Astrocyte (in vitro differentiated cells and primary cell): ENCODE measurements at places on chromosomes 12 and 14. TPM values are rescaled to one million over a fixed set of nuclear protein-coding genes. Genes with fewer than 3 reads are reported as not detected.

- H3K4me3 ChIP-seq, result no peak overlapping the region
- no peaks in the 10 kb centered on the region for H3K36me3 ChIP-seq
- DNase-seq, result no peak
- peaks cover 15% of the 10 kb centered on the region for H3K4me1 ChIP-seq
- H3K27me3 ChIP-seq, result peaks cover 22% of the 10 kb centered on the region
These were observed 45.6 kb downstream of the CCDC88C start for GRCh38 chr14:91371990-91372375.

- H3K4me1 ChIP-seq, result peaks cover 24% of the 10 kb centered on the region
- H3K4me3 ChIP-seq, result no peak overlapping the region
- H3K27ac ChIP-seq, result peak overlapping the region; percentile 69
- DNase-seq, result peak; percentile 97
- H3K27me3 ChIP-seq, result no peaks in the 10 kb centered on the region
These were observed 205.9 kb downstream of the PHLDA1 start for GRCh38 chr12:75825686-75826085.

- H3K36me3 ChIP-seq, result no peaks in the 10 kb centered on the region
- H3K27me3 ChIP-seq, result no peaks in the 10 kb centered on the region
- H3K27ac ChIP-seq, result no peak overlapping the region
- no peaks in the 10 kb centered on the region for H3K4me1 ChIP-seq
- no peak overlapping the region for H3K4me3 ChIP-seq
These were observed 185.1 kb upstream of the VASH1 start for GRCh38 chr14:76576047-76576741.

DNA sequence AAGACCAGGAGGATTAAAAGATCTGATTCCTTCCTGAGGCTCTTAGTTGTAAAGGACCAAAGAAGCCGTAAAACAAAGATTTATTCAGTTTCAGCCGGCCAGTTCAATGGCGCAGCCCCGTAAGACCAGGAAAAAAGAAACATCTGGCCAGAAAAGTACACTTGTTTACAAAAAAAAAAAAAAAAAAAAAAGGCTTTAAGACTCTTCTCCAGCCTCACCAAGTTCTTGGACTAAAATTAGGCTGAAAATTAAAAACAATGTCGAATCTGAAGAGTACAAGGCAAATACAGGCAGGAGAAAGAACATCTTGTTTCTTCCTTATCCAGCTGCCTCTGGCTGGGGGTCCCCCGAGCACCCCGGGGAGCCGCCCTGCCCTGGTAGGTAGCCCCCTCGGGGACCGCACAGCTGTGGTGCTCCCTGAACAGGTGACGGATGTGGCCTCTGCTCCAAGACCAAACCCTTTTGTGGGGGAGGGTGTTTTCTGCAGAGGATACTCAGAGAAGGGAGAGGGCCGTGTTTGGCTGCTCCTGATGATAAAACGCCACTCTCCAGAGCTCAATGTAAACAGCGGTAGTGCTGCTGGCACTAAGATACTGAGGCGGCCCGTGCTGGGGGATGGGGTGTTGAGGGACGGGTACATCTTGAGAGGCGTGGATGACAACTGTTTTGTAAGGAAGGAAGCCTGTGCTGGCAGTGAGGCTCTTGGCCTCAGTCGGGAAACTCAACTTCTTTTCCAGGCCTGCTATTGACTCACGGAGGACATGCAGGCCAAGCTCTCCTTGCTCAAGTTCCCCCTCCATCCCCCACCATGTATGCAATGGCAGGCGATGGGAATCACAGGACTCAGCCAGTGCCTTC is 201.0 kb upstream of the DIO3 start:
- H3K27ac ChIP-seq, result no peak overlapping the region
- DNase-seq, result no peak
- no peaks in the 10 kb centered on the region for H3K27me3 ChIP-seq
- H3K4me1 ChIP-seq, result no peaks in the 10 kb centered on the region

- no peaks in the 10 kb centered on the region for H3K27me3 ChIP-seq
- H3K4me1 ChIP-seq, result peaks cover 4% of the 10 kb centered on the region
- no peak overlapping the region for H3K27ac ChIP-seq
- no peak for DNase-seq
- H3K4me3 ChIP-seq, result no peak overlapping the region
- no peaks in the 10 kb centered on the region for H3K36me3 ChIP-seq
These were observed 51.7 kb downstream of the TMEM30B start for GRCh38 chr14:61229475-61229888.

GRCh38 chr12:12190087-12190809 is 76.6 kb downstream of the LRP6 start:
- no peak overlapping the region for H3K27ac ChIP-seq
- H3K4me1 ChIP-seq, result peaks cover 8% of the 10 kb centered on the region
- DNase-seq, result no peak
- no peak overlapping the region for H3K4me3 ChIP-seq
- H3K27me3 ChIP-seq, result no peaks in the 10 kb centered on the region

GRCh38 chr14:68306934-68307789 is 485.7 kb downstream of the ZFP36L1 start:
- H3K36me3 ChIP-seq, result no peaks in the 10 kb centered on the region
- no peak overlapping the region for H3K27ac ChIP-seq
- no peaks in the 10 kb centered on the region for H3K27me3 ChIP-seq

DNA sequence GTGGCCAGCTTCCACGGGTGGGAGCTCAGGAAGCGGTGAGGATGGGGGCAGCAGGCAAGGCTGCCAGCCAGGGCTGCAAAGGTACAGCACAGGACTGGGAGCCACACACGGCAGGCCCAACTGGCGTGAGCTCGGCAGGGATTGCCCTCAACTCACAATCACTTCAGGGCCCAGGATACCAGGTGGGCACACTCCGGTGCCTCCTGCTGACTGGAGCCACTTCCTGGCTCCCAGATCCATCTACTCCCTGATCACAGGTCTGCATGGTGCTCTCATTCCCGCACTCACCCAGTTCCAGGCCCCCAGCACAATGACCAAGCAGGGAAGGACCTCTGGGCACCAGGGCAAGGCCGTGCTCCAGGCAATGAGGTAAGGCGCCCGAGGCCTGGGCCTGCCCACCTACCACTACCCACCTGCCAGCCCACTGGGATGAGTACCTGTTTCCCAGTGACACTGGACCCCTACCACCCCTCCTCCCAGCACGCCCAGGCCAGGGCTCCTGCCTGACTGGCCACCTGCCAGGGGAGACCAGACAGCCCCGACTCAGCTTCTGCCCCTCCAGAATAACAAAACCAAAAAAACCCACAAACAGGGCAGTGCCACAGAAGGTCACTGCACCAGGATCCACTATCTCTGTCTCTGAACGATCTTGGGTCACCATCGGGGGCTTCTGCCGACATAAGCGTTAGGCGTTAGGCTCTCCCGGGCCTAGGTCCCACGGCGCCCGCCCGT is 1.8 kb downstream of the JAG2 start:
- DNase-seq, result no peak
- no peak overlapping the region for H3K27ac ChIP-seq
- no peak overlapping the region for H3K4me3 ChIP-seq
- peaks cover 4% of the 10 kb centered on the region for H3K4me1 ChIP-seq
- H3K36me3 ChIP-seq, result no peaks in the 10 kb centered on the region

- no peak overlapping the region for H3K4me3 ChIP-seq
- H3K27me3 ChIP-seq, result no peaks in the 10 kb centered on the region
- no peak for DNase-seq
These were observed 9.7 kb downstream of the NFATC4 start for GRCh38 chr14:24377657-24378056.

- H3K4me3 ChIP-seq, result no peak overlapping the region
- no peaks in the 10 kb centered on the region for H3K27me3 ChIP-seq
- H3K36me3 ChIP-seq, result no peaks in the 10 kb centered on the region
- H3K4me1 ChIP-seq, result no peaks in the 10 kb centered on the region
These were observed 10.0 kb upstream of the CSRP2 start for GRCh38 chr12:76888775-76889174.

DNA sequence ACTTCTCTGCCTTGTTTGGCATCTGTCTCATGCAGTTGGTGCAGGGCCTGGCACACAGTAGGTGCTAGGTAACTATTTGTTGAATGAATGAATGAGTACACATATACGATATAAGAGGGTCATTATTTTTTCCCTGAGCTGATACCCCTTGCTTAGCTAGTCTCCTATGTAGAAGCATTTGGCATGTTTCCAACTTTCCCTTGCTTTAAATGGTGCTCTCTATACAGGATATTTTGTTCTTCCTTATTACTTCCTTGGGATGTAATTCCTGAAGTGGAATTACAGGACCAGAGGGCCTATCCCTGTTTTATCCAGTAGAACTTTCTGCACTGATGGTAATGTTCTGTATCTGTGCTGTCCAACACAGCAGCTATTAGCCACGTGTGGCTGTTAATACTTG is 250.1 kb upstream of the PWP1 start:
- peaks cover 3% of the 10 kb centered on the region for H3K4me1 ChIP-seq
- DNase-seq, result no peak
- H3K36me3 ChIP-seq, result no peaks in the 10 kb centered on the region
- H3K4me3 ChIP-seq, result no peak overlapping the region
- no peaks in the 10 kb centered on the region for H3K27me3 ChIP-seq

DNA sequence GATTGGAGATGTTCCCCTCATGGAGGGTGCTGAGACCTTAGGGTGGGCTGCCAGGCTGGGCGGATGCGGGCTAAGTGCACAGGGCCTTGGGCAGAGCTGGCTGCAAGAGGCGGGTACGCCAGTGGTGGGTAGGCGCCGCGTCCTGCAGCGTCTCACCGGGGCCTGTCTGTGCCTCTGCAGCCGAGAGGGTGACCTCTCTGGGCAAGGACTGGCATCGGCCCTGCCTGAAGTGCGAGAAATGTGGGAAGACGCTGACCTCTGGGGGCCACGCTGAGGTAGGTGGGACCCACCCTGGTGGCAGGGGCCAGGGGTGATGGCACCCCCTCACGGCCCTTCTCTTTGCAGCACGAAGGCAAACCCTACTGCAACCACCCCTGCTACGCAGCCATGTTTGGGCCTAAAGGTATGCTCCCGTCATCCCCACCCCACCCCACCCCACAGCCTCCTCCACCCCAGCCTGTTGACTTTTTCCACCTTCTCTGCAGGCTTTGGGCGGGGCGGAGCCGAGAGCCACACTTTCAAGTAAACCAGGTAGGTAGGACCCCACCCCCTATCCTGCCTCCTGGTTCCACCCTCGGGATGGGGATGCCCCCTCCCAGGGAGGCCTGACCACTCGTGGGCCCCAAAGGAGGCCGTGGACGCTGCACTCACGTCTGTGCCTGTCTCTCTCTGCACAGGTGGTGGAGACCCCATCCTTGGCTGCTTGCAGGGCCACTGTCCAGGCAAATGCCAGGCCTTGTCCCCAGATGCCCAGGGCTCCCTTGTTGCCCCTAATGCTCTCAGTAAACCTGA is 1.5 kb downstream of the CRIP1 start:
- peaks cover 13% of the 10 kb centered on the region for H3K4me1 ChIP-seq
- H3K27me3 ChIP-seq, result peaks cover 13% of the 10 kb centered on the region
- no peak overlapping the region for H3K4me3 ChIP-seq
- no peak for DNase-seq

DNA sequence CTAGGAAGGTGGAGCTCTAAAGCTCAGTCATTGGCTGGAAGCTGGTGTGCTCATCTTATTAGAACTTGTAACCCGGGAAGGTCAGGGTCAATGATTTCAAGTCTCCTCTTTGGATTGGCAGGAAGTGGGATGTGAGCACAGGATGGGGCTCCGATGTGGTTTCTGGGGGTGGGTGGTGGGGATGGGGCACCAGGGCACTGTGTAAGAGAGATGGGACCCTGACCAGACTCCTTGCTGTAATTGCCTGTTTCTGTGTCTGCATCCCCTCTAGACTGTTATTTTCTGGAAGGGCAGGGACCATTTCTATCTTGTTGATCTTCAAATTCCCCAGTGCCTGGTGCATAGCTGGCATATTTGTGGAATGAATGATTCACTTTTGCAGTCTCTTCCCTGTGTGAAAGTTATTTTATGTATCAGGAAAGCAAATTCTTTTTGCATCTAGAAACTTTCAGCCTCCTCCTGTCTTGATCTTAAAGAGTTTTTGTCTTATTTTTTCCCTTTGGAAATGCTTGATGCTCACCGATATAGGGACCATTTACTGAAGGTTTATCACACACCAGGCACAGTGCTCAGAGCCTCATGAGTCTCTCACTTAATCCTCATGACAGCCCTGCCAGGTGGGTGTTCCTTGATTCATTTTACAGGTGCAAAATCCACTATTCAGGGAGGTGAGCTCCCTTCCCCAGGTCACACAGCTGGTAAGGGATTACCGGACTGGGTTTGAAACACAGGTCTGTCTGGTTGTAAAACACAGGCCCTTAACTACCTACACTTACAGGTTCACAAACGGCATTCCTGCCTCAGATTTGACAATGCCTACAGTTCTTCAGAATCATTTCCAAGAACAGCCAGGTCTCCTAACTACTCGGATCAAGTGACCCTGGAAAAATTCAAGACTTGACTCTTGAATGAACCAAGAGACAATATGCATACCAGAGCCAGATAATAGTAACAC is 86.9 kb upstream of the IGF1 start:
- no peaks in the 10 kb centered on the region for H3K27me3 ChIP-seq
- H3K27ac ChIP-seq, result peak overlapping the region; percentile 79
- DNase-seq, result peak; percentile 84
- H3K4me1 ChIP-seq, result peaks cover 15% of the 10 kb centered on the region
- no peaks in the 10 kb centered on the region for H3K36me3 ChIP-seq
- H3K4me3 ChIP-seq, result no peak overlapping the region

DNA sequence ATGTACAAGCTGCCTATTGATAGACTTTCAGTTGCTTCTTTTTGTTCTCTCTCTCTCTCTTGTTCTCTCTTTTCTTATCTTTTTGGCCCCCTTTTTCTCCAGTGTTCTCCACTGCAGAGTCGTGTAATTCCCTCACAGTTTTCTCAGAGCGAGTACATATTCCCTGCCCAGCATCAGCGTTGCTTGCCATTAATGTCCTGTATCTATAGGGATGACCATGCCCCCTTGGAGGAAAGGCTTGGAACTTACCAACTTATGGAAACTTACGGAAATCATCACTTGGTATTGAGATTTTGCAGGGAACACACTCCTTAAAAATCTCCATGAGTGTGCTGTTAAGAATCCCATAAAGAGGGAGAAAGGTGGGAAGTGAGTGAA is 14.3 kb upstream of the COL2A1 start:
- no peaks in the 10 kb centered on the region for H3K36me3 ChIP-seq
- H3K27me3 ChIP-seq, result peaks cover 41% of the 10 kb centered on the region
- no peak overlapping the region for H3K27ac ChIP-seq

DNA sequence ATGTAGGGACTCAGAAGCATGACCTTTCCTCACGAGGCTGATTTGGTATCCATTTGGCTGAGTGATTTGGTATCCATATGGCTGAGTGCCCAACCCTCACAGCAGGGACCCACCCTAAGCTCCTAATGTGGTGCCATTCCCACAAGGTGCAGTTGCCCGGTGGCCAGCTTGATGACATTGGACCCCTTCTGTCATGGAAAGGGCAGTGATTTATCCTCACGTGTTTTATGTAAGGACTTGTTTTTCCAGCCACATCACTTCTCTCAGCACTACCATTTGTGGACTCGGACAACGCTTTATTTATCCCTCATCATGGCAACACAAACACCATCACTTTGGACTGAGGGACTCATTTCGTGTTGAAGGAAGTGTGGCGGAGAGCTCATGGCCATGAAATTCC is 8.5 kb upstream of the CDC42BPB start:
- no peak overlapping the region for H3K27ac ChIP-seq
- DNase-seq, result no peak
- H3K4me1 ChIP-seq, result no peaks in the 10 kb centered on the region
- H3K27me3 ChIP-seq, result no peaks in the 10 kb centered on the region
- H3K4me3 ChIP-seq, result no peak overlapping the region

GRCh38 chr12:3600951-3601350 is 109.9 kb downstream of the PRMT8 start:
- no peaks in the 10 kb centered on the region for H3K36me3 ChIP-seq
- peaks cover 11% of the 10 kb centered on the region for H3K27me3 ChIP-seq
- no peak overlapping the region for H3K4me3 ChIP-seq
- H3K4me1 ChIP-seq, result no peaks in the 10 kb centered on the region
- no peak overlapping the region for H3K27ac ChIP-seq

Gene STYK1
- 1.6 and 2.9 TPM in 2 replicates for total RNA-seq

Gene KERA
- total RNA-seq, result not detected in 2 replicates

Gene WIF1
- 0.26 TPM in 1 of 2 replicates, not detected in the other for total RNA-seq

Gene CDK2
- total RNA-seq, result 37.8 and 44.3 TPM in 2 replicates

Gene HELB
- total RNA-seq, result 4.1 and 4.5 TPM in 2 replicates

Gene IL26
- not detected in 2 replicates for total RNA-seq

Gene SLC4A8
- 5.1 and 5.5 TPM in 2 replicates for total RNA-seq
